Left forelimb (tissue), 1 donor: ENCODE measurements at places on chromosomes 2 and 18.

DNA sequence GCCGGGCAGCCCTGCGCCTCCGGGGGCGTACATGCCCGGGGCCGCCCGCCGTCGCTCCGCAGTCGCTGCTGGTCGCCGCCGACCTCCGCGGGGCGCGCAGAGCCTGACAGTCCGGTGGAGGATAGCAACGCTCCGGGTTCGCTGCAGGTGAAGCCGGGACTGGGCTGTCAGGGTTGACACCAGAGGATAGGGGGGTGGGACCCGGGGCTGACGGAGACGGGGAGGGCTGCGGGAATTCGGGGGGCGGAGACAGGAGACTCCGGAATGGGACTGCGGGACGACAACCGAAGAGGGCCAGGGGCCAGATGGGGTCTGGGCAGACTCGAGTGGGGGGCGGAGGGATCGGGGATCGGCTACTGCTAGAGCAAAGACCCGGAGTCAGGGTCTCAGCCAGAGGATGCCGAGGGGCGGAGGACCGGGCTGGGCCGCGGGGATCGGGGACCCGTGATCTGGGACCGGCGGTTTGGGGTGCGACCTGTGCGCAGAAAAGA, 403 bp downstream of the TMEM127 start:
- no peak for DNase-seq

DNA sequence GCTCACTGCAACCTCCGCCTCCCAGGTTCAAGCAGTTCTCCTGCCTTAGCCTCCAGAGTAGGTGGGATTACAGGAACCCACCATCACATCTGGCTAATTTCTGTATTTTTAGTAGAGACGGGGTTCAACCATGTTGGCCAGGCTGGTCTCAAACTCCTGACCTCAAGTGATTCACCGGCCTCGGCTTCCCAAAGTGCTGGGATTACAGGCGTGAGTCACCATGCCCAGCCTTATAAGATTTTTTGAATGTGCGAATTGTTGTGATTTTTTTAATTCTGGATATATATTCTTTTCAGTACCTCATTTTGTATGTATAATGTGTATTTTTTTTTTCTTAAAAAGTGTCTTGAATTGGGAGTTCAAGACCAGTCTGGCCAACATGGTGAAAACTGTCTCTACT, 42.0 kb upstream of the CCDC150 start:
- DNase-seq = no peak

- DNase-seq = no peak
Measured at GRCh38 chr18:58362829-58363271, 266.0 kb downstream of the ALPK2 start.

GRCh38 chr18:13464432-13465123, 246.0 kb downstream of the LDLRAD4 start:
- no peak for DNase-seq

DNA sequence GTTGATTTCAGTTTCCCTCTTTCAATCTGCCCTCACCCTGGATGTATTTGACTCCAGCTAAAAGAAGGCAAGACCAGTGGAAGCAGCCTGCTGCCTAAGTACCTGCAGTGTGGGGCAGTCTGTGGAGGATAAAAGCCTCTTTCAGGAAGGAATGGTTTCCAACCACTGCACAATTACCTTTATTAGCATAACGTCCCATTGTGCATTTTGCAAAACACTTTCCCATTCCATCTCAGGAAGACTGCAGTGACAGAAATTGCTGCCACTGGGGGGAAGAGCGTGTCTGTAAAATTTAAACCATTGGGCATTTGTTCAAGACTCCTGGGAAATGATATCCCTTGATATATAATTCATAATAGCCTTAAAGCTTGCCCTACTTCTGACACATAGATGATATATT, 26.2 kb downstream of the CYRIA start:
- no peak for DNase-seq

GRCh38 chr2:28165087-28165635, 227.5 kb upstream of the FOSL2 start:
- DNase-seq = no peak

GRCh38 chr2:37098416-37099118, 14.2 kb downstream of the GPATCH11 start:
- DNase-seq = no peak

DNA sequence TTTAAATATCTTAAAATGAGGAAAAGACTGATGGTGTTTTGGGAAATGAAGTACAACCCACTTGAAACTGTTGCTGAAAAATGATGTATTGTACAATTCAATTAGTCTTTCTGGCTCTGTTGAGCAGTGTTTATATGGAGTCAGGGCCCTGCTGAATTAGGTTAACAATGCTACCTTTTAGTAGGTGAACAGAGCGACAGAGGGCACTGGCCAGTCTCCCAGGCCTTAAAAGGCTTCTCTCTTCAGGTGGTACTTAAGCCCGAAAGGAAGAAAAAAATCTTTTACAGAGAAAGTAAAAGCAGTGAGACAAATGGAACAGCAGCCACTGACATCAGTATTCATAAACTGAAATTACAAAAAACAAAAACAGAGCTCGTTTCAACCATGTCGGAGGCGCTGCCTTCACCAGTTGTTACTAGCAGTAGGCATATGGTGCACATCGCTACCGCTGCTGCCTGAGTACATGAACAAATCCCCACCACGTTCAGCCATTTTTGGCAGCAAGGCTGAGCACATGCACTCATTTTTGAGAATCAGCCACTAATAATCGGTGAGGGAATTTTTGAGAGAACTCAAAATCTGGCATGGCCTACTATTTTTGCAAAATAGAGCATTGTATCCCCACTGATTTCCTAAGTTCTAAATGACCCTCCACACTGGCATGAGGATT, 91.8 kb downstream of the PLEKHM3 start:
- DNase-seq = no peak

DNA sequence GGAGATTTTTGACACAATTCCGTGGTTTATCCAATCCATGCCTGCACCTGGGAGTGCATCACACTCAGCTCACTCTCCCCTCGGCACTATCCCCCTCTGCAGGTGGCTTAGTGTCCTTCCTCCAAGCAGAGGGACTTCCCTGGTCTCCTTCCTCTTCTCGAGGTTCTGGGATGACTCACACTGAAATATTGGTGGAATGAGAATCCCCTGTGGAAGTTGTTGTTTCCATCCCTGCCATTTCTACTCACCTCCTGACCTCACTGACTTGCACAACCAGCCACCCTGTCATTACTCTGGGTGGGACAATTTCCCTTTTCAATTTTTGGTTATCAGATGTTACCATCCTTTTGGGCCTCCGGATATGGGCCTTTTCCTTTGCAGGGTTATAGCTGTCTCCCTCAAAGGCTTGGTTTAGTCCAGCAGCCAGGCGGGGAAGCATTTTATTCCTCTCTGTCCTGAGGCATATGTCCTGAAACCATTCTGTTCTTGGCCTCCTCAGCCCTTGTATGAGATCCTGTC, 59.9 kb downstream of the PTPRM start:
- DNase-seq = no peak

DNA sequence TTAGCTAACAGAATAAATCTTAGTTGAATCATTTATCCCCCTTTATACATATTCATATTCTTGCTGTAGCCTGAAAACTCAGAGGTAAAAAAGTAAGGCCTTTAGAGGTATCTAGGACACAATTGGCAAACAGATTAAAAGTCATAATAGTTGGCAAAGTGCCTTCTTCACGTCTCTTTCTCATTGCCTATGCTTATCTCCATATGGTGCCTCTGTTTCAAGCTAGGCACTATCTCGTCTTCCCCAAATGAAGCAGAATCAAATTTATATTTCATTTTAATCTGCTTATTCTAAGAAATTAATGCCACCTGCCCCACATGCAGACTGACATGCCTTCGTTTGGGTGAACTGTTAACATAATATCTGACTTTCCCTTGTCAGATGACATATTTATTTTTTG, 245.4 kb downstream of the CDH2 start:
- DNase-seq = no peak

GRCh38 chr2:209726311-209726710, 45.3 kb upstream of the UNC80 start:
- DNase-seq = no peak

GRCh38 chr2:18219676-18220075, 340.8 kb downstream of the RDH14 start:
- DNase-seq = no peak

DNA sequence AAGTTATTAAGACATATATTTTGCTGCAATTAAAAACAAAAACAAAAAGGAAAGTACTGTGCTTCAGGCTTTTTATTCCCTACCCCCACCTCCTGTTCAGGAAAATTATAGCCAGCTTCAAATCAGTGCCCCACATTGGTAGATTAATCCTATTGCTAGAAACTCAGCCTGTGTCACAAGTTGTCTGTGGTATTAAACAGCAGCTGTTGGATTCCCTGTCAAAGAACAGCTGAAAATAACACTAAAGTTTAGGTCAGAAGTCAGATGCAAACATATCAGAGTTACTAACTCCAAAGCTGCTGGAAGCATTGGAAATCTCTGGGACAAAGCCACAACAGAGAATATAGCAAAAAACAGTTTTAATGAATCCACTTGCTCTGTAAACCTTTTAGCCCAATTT, 818 bp upstream of the CCDC141 start:
- no peak for DNase-seq

DNA sequence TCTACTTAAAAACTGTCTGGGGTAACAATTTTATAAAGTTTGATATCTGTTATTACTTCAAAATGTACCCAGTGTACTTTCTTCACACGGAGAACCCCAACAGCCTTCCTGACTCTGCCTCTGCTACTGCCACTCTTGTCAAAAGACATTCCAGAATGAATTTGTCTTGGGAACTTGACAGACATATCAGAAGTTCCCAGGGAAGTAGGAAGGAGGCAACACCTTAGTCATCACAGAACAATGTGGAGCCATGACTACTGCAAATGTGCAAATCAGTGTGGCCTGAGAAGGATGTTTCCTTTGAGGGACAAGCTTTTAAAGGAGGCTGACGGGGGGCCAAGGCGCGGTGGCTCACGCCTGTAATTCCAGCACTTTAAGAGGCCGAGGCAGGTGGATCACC, 133.8 kb upstream of the RNF152 start:
- DNase-seq = no peak

DNA sequence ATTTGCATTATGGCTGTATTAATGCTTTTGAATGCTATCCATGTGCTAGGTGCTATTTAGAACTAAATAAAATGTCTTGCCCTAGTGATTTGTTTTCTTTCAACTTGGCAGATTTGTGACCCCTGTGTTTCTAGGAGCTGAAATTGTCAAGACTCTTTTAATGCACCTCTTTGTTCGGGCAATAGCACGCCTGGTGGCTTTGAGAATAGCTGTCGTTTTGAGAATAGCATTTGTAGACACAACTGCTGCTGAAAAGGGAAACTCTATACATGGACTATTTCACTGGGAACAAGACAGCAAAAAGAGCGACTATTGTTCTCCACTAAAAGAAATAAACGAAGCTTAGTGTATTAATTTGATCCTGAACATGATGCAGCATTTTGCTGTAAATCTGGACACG, 352.1 kb upstream of the ZNF521 start:
- DNase-seq = no peak

- DNase-seq = no peak
Measured at GRCh38 chr2:65373365-65373918, 59.0 kb downstream of the SPRED2 start.

DNA sequence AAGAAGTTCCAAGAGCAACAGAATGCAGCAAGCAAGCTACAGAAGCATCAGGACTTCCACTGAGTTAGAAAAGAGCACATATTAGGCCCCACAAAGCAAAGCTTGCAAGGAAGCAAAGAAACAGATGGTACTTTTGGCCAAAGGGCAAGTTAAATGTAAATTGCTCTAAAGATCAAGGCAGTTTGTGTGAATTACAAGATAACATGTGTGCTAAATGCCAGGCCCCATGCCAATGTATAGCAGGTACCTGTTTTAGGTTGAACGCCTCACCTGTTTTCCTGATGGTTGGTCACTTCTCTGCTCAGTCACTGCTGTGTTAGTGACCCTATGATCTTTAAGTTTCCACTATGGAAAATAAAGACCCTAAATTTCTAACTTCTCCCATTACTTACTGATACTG, 606.5 kb upstream of the GYPC start:
- no peak for DNase-seq

- no peak for DNase-seq
Measured at GRCh38 chr2:212935752-212936151, 215.7 kb downstream of the IKZF2 start.

- no peak for DNase-seq
Measured at GRCh38 chr2:224933431-224933830, 108.8 kb downstream of the DOCK10 start.

DNA sequence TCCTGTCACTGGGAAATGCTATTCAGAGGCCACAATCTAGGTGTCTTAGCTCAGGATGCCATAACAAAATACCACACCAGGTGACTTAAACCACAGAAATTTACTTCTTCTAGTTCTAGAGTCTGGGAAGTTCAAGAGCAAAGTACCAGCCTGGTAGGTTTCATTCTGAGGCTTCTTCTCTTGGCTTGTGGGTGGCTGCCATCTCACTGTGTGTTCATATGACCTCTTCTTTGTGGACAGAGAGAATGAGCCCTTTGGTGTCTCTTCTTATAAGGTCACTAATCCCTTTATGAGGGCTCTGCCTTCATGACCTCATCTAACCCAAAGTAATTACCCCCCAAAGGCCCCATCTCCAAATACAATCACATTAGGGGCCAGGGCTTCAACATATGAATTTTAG, 57.3 kb downstream of the RHOB start:
- DNase-seq = no peak

GRCh38 chr2:216352653-216353270, 19.5 kb downstream of the MARCHF4 start:
- no peak for DNase-seq

- DNase-seq = no peak
Measured at GRCh38 chr2:159111346-159111927, 143.0 kb downstream of the TANC1 start.

DNA sequence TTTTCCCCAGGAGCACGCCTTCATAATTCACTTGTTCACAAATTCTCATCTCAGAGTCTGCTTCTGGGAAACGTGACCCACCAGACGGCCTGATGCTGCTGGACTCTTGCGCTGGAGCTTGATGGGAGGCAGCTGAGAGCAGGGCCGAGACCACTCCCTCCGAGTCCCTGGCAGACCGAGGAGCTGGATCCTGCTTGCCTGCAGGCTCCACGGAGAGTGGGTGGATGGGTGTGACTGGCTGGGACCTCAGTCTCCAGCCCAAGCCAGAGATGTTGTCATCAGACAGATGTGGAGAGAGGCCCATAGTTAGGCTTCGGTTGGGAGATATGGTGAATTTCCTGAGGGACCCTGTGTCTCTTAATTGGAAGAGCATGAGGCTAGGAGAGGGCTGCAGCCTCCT, 76.4 kb downstream of the TSN start:
- no peak for DNase-seq

DNA sequence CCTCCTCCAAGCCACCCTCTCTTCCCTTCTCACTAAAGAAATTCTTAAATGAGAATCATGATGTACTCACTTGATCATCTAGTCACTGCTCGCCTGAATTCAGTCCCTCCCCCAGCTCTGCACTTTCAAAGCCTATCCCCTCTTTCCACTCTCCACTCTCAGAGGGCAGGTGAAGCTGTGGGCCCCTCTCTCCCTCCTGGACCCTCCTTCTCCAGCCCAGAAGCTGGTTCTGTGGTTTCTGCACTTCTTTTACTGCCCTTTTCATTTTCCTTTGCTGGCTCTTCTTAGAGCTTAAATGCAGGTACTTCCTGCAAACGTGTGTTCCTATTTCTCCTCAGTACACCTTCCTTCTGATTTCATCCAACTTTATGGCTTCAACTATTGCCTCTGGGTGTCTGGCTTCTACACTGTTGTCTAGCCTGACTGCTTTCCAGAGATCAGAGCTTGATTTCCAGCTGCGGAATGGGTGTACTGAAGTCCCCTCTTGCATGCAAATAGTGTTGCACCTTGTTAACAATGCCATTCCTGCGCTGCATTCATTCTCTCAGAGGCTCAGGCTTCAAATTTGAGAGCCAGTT, 15.3 kb upstream of the TXNDC2 start:
- no peak for DNase-seq
